ENCODE measurements at places on chromosomes 5 and 9.

DNA sequence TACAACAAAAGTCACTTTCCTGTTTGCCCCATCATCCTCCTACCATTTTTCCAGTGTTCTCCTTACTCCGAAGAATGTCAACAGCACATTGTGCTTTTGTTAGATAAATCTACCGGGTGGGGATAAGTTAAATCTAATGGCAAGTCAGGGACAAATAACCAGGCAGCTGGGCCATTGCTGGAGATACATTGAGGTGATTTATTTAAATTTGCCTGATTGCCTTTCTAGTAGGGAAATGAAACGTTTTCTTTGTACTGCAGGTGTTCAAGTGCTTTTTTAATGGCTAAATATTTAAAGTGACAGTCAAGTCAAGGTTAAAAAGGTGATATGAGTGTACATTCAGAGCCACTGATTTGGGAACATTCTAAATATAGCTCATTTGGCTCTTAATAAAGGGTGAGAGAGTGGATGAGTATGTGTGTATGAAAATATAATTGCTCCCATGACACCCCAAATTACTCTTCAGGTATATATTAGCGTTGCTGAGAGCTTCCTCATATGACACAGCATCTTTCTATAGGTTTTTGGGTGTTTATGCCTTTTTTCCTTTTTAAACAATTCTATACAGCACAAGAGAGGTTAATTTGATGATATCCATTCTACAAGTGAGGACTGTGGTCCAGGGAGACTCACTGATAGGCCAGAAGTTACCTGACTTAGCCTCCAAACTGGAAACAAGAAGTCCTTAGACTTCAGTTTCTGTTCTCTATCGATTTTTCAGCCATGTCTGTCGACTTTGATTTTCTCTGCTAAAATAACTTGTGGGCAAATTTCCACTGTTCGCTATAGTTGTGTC is 51.9 kb downstream of the DMRT2 start:
- no peak for DNase-seq

DNA sequence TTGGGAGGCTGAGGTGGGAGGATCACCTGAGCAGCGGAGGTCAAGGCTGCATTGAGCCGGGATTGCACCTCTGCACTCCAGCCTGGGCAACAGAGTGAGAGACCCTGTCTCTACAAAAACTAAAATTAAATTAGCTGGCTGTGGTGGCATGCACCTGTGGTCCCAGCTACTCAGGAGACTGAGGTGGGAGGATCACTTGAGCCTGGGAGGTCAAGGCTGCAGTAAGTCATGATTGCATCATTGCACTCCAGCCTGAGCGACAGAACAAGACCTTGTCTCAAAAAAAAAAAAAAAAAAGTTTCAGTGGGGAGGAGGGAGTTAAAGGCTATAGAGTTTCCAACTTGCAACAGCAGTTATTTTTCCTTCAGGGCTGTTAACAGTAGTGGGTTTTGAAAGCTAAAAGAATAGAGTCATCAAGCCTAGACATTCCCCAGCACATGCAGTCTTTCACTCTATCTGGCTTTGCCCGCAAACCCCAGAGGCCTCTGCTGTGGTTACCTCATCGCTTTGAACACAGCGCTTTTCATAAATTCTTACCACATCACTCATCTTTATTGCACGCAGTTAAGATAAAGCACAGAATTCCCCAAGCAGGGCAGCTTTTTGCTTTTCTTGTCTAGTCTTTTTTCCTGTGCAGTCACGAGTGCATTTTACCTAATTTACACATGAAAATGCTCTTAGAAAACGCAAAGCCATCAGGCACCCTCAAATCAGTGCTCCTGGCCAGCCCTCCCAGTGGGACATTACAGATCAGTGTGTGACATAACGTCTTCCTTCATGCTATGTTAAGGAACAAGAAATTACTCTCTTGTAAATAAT is 8.7 kb upstream of the SLC2A8 start:
- peak; percentile 66 for DNase-seq

- DNase-seq, result no peak
Observed at GRCh38 chr9:129803676-129804060, 684 bp downstream of the TOR1B start.

- no peak for DNase-seq
Observed at GRCh38 chr9:94771096-94771495, 44.6 kb downstream of the AOPEP start.

DNA sequence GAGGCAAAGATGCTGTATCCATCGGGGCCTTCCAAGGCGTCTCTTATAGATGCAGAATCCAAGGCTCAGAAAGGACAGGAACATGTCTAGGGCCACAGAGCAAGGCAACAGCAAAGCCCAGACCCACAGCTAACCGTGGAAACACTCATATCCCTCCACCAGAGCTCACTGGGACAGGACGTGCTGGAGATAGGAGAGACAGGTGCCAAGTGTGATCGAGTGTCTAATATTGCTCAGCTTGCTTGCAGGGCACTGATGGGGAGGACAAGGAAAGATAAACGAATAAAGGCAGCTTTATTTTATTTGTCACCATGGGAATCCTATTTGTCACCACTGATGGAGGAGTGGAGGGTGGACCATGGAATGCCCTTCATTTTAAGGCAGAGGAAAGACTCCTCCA is 44.0 kb upstream of the AKNA start:
- no peak for DNase-seq

- no peak for DNase-seq
Observed at GRCh38 chr5:37664551-37664950, 175.3 kb downstream of the GDNF start.

DNA sequence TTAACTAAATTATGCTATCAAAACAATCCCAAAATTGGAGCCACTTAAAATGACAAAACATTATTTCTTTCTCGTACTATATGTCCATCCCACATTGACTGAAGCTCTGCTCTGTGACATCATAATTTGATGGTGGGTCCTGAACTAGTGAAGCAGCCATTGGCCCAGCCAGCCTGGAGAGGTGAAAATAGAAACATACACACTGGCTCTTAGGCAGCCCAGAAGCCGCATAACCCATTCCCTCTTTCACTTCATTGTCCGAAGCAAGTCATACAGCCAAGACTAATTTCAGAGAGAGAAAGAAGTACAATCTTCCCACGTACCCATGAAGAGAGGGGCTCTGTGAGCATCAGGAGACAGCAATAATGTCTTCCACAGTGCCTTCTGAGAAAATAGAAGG is 342.5 kb downstream of the NFIB start:
- DNase-seq, result no peak

DNA sequence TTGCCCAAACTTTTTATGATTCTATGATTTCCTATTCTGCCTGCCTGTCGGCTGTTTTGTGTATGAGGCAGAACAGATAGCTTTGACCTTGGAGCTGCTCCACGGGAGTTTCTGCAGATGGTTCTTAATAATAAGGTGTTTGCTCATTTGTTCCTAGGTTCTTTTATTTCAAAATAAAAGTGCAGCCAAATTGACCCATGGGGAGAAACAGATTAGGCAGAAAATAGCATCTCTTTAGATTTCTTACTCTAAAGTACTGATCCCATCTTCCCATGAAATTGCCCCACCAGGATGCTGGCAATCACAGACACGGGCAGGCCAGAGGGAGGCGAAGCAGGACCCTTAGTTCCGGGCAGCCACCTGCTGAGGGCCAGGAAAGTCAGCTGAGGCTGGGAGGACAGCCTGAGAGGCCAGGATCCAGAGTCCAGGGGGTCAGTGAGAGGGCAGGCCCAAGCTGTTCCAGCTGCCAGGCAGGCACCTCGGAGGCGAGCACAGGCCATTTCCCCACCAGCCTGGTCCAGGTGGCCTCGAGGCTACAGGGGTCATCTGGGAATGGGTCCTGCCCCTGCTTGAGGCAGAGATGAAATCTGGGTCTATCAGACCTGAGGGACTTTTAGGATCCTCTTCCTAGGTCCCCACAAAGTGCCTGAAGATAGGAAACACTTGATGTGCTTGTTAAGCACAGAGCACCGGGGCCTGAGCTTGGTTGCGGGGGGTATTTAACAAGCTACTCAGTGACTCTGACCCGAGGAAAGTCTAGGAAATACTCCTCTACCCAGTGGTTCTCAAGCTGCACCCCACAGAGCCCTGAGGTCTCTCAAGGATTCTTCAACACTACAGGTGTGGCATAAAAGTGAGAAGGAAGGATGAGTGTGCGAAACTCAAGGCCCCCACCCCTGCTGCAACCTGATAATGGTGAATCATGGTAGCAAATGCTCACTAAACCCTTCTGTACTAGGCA is 145.4 kb downstream of the CMYA5 start:
- DNase-seq, result no peak

- no peak for DNase-seq
Observed at GRCh38 chr5:36741128-36741527, 134.7 kb downstream of the SLC1A3 start.

DNA sequence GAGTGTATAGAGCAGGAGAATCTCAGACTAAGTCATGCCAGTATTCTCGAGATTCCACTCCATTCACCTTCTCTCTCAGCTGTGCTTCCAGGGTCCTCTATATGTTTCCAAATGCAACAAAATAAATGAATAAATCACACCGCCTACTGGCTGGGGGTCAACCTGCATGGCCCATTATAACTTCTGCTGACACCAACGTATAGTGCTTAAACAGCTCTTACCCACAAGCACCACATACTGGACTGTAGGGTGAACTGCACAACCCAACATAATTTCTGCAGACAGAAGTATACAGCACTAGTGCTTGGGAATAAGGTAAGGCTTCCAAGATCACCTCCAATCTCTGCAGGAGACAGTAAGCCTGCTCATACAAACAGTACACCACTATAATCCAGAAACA is 33.1 kb upstream of the HTR4 start:
- no peak for DNase-seq

GRCh38 chr9:114302727-114303126 is 20.2 kb upstream of the ORM1 start:
- DNase-seq, result no peak

DNA sequence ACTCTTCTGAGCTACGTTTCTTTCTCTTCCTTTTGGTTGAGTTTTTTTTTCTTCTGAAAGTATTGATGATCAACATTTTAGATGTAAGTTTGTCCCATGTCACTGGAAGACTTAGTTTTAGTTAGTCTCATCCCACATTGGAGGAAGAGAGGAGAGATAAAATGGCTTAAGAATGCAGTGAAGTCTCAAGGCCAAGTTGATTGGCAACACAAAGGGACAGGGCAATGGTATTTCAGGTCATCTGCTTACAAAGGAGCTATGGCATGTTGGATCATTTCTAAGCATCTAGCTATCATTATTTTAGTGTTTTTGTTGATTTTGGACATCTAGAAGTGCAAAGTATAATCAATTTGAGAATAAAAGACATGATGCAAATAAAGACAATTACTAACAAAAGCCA is 58.6 kb downstream of the CDKN2A start:
- no peak for DNase-seq

- no peak for DNase-seq
Observed at GRCh38 chr9:107972346-107972745, 482.8 kb upstream of the KLF4 start.

GRCh38 chr5:134445856-134446818 is 34.5 kb upstream of the CDKN2AIPNL start:
- DNase-seq, result no peak

DNA sequence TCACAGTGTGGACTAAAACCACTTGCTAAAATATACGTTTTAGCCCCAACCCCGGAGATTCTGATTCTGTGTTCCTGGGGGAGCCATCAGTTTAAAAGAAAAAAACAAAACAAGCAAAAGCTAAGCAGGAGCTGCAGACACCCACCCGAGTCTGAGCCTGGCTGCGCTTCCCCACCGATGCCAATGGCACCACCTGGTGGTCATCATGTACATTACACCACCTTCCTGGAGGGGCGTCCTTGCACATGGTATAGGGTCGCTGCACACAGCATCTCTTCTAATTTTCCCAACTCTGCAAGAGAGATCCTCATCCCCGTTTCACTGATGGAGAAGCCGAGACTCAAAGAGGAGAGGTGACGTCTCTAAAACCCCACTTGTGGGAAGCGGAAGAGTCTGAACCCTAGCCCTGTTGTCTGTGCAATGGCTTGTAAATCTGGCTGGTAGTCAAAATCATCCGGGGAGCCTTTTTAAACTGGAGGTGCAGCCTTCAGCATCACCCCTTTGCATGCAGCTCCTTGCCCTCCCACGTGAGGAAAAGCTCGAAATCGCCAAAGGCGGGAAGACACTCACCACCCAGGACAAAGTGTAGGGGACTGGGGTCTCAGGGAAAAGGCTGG is 23.1 kb upstream of the CNOT6 start:
- DNase-seq, result peak; percentile 31

GRCh38 chr5:7321724-7322123 is 74.2 kb upstream of the ADCY2 start:
- DNase-seq, result no peak

- DNase-seq, result no peak
Observed at GRCh38 chr9:34409154-34409553, 32.5 kb upstream of the MYORG start.

DNA sequence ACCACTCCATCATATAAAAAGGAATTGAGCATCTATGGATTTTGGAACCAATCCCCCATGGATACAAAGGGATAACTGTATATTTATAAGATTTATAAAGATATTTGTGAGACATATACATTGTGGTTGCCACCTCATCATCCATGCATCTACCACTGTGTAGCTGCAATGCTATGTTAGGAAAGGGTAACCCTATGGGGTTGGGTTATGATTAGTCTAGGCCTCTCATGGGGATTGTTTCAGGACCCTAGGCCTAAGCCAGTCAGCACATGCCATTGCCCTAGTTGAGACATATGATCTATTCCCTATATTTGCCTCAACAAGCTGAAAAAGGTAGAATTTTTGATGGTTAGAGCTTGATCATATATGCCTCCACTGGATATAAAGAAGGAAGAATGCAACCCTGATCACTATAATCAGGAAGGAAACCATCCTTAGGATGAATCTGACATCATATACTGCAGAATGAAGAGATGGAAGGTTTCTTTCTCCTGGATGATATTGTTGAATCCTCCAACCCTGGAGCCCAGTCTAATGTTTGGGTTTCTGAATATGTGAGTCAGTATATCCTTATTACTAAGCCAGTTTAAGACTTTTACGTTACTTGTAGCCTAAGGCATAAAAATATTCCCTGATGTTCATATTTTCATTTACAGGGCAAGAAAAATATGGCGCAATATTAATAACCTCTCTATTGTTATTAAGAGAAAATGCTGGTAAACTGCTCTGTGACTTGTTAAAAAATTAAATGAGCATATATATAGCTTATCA is 94.2 kb downstream of the ADAMTS19 start:
- no peak for DNase-seq

DNA sequence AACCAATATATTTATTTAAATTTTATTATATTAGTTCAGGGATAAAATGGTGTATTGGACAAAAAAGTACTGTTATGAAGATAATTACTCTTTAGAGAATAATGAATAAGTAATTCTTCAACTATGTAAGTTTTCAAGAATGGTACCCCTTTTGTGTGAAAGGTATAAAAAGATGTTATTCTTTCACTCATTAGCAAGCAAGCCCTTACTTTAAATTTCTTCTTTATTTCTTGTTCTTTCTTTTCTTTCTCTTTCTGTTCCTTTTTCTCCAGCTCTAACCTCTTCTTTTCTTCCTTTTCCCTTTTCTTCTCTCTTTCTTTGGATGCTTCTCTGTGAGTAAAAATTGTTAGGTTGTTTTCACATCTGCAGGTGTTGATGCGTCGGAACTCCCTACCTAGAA is 63.2 kb upstream of the RICTOR start:
- no peak for DNase-seq

DNA sequence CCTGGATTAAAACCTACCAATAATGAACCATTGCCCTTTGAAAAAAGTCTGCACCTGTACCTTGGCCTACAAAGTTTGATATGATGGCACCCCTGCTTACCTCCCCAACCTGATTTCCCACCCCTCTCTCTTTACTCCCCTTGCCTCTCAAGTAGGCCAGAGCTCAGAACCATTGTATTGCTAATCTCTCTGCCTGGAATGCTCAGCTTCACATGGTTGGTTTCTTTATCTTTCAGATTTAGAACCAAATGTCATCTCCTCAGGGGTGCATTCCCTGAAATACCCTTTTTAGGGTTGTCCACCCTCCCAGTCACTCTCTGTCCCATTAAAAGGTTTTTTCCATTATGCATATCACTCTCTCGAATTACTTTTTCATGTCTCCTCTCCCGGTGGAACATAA is 116.6 kb upstream of the VCAN start:
- DNase-seq, result no peak

All from stimulated activated CD8-positive, alpha-beta memory T cell treated with anti-CD3 and anti-CD28 coated beads, Interleukin-4, amount 100 ng/mL, for 1 hour (primary cell).